Endodermal cell (in vitro differentiated cells): ENCODE measurements at places on chromosomes 4 and X.

DNA sequence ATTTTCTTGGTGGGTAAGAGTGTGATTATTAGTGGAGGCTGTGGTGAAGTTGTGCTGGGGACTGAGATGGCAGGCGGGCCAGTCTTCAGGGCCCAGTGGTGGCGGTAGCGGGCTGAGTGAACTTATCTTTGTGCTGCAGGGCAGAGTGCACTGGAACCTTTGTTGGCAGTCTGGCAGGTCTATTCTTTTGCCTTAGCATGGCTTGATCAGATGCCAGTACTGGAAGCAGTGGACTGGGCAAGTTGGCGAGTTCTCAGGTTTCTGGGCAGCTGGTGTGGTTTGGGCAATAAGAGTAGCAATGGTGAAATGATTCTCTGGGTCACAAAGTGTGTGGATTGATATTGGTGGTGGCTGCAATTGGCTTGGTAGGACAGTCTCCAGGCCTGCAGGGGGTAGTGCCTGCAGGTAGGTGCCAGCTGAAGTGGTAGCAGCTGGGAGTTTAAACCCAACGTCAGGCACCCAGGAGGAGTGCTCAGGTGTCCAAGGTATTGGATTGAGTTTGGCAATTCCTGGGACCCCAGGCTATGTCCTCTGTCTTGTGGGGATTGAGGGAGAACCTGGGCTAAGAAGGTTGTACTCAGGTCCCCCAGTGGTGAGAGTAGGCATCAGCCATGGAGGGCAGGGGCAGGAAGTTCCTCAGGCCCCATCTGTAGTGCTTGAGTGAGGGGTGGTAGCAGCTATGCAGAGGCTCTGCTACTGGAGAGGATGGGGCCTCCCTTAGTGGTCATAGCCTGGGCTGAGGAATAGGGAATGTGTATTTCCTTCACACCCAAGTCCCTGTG, 34.9 kb upstream of the SLC25A14 start:
- DNase-seq: peak; percentile 63

GRCh38 chrX:50180073-50180940, 20.5 kb downstream of the AKAP4 start:
- peak; percentile 43 for DNase-seq

- DNase-seq: no peak
These were observed 131.4 kb upstream of the ATP6AP2 start for GRCh38 chrX:40449396-40449795.

GRCh38 chrX:97224148-97224547, 340.4 kb downstream of the RPA4 start:
- no peak for DNase-seq

GRCh38 chr4:74327762-74328161, 19.5 kb downstream of the EPGN start:
- DNase-seq: no peak

GRCh38 chrX:30822068-30822681, 66.9 kb downstream of the TAB3 start:
- no peak for DNase-seq

DNA sequence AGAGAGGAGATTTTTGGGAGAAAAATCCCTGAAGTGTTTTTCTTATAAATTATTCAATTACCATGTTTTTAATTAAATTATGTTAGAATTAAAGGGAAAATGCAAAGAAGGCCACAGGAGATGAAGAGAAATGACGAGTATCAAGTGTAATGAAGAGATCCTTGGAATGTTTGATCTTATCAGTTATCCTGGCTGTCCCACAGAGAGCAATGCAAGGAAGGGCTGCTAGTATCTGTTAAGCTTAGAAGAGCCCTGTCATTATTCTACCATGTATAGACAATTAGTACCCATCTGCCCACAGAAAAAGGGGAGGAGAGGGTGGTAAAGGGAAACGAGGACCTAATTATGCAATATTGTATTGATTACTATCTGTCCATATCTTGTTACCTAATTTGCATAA, 257.1 kb downstream of the BANK1 start:
- DNase-seq: no peak
